NCI-H1694 treated with DMSO at 0.1 percent for 48 hours (cell line): ENCODE measurements at places on chromosomes 6 and 20.

- DNase-seq: no peak
Observed at GRCh38 chr6:169990095-169991030, 238.9 kb downstream of the ERMARD start.

DNA sequence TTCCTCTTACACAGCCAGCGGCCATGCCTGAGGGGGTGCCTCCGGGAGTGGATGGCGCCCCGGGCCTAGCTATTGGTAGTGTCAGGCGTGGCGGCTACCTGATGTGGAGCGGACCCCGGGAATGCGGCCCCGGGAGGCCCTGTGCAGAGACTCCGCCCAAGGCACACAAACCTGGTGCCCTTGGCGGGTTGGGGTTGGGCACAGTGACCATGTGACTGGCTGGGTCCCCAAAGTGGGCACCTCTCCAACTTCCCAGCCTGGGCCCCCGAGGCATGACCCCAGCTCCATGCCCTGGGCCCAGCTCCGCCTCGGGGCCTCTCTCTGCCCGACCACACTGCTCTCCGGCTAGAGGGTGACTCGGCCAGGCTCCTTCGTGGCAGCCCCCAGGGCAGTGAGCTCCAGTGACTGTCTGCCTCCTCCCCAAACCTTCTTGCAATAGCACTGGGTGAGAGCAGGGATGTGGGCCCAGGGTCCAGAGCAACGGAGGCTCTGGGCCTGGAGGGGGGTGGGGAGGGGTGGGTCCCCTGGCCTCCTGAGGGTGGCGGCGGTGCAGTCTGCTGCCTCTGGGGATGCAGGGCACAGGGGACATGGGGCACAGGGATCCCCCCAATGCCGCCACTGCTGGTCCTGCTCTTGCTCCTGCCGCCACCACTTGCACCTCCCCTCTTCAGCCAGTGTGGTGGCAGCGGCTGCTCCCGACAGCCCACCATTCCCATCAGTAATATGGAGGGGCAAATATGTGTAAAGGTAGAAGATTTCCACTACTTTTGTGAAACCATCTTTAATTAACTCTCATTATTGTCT is 942.9 kb upstream of the EPHA7 start:
- DNase-seq: no peak

GRCh38 chr6:31216208-31216898 is 45.9 kb upstream of the POU5F1 start:
- no peak for DNase-seq

GRCh38 chr20:44247586-44248409 is 690 bp downstream of the GDAP1L1 start:
- DNase-seq: no peak

GRCh38 chr20:47982574-47983360 is 197.5 kb upstream of the SULF2 start:
- DNase-seq: no peak

DNA sequence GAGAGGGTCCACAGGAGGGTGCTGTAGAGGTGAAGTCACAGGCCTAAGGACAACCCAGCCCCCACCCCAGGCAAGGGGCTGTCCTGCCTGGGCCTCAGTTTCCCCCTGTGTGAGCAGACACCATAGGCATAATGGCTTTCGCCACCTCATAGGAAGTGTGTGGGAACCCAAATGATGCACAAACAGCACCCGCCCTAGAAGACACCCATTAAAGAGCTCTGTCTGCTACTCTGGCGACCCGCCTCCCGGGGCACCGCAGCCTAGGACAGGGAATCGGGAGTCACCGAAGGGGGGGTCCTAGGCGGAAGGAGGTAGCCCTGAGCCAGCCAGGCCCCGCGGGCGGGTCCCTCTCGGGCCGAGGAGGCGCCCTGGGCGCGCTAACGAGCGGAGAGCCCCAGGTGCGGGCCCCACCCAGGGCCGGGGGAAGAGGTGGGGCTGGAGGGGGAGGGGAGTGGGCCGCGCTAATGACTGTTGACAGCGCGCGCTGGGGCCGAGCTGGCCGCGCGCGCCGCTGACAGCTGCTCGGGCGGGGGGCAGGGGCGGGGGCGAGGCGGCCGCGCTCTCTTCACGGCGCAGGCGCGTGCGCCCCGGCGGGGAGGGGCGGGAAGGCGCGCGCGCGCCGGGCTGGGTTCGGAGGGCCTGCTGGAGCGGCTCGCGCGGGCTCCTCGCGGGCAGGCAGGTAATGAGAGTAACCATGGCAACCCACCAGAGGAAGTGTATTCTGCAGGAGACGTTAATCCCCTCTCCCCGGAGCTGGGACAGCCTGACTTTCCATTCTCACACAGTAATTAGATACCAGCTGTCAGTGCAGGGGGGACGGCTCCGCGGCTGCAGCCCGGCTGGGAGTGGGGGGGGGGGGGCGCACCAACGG is 48.9 kb downstream of the NOL4L start:
- DNase-seq: peak; percentile 89

GRCh38 chr6:28446818-28447511 is 3.7 kb upstream of the ZSCAN23 start:
- DNase-seq: no peak

DNA sequence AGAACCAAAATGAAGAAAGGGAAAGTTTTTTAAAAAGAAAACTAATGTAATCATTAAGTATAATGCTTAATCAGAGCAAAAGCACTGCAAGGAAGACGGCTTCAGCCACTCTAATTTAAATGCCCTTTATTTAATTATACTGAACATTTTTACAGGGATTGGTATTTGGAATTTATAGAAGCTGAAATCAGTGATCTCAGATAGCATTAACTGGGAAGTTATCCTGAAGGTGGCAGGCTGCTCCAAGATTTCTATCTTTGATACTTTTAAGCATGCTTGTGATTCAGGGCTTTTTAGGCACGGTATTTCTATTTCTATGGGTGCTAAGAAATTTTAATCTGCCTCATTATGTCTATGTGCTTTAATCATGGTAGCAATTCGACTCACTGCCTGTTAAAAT is 1.3 kb upstream of the NDUFAF4 start:
- DNase-seq: peak; percentile 45

- DNase-seq: no peak
Observed at GRCh38 chr6:72553531-72554511, 68.0 kb upstream of the KCNQ5 start.

- peak; percentile 74 for DNase-seq
Observed at GRCh38 chr6:20564777-20565176, 30.5 kb downstream of the CDKAL1 start.

DNA sequence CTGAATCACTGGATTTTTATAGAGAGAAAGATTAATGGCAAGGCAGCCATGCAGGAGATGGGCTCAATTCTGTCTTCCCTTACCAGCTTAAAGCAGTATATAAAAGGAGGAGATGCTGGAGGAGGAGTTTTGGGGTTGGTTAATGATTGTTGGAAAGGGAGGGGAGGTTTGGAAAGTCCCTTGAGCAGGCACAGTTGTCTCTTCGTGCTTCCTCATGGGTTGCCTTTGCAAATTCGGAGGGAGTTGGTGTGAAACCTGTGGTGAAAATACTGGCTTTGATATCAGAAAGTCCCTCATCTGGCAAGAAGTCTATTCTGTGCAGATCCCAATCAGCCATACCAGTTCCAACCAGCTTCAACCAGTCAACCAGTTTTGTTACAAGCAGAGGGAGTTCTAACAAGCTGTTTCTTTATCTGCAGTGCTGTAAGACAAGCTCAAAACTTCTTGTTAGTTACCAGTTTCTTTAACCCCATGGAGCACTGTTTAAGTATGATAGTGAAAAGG is 107.0 kb downstream of the HIVEP1 start:
- DNase-seq: no peak

DNA sequence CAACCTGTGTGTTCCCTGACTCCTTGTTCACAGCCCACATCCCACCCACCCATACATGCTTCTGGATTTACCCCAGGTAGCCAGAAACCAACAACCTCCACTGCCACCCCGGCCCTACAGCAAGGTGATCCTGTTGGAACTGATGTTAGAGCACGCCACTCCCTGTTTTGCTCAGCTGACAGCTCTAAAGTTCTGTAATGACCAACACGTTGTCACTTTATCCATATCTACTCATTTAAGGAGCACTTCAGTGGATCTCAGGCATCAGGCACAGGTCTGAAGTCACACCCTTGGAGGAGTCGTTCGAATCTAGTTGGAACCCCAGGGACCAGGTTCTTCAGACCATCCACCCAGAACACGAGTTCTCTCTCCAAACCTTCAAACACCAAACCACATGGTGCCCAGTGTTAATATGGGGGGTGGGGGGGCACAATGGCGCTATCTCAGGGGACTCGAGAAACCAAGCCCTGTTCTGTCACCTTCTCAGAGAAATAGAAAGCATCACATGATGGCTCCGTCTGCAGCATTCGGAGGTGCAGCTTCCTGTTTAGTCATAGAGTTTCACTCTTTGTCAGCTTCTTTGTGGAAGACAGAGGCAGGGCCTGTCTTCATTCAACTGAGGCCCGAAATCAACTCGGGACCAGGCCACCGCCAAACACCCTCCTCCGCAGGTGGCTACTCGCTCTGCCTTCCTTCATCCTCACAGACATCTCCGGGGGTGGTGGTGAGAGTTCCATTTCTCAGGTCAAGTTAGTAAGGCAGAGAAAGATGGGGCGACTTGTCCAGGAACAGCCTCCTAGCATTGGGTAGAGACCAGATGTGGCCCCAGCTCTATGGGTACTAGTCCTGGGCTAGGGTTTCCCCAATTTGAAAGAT is 142.2 kb downstream of the NFATC2 start:
- DNase-seq: no peak

DNA sequence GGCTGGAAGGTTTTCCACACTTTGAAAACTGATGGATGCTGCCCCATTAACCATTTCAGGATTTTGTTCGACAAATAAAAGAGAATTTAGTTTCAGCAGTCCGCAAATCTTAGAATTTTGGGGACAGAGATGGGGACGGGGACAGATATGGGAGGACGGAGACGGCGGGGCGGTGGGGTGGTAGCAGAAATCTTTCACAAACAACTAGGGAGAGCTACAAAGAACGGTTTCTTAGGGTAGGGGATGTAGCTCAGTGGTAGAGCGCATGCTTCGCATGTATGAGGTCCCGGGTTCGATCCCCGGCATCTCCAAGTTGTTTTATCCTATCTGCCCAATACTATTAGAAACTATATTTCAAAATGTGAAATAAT is 15.1 kb downstream of the HMGN4 start:
- peak; percentile 74 for DNase-seq

DNA sequence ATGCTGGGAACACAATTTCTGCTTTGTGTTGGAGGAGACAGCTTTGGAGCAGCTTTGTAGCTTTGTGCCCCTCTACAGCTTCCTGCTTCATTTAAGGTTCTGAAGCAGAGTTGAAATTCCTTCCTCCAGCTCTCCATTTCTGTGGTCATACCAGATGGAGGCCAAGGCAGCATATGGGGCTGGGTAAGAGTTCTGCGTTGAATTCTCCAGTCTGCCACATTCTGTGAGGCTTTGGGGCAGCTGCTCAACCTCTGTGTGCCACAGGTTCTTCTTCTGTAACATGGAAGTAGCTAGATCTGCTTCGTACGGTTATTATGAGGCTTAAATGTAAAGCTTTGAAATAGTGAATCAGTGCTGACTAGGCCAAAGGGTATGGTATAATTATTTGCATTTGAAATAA is 2.9 kb upstream of the TRIM26 start:
- no peak for DNase-seq

DNA sequence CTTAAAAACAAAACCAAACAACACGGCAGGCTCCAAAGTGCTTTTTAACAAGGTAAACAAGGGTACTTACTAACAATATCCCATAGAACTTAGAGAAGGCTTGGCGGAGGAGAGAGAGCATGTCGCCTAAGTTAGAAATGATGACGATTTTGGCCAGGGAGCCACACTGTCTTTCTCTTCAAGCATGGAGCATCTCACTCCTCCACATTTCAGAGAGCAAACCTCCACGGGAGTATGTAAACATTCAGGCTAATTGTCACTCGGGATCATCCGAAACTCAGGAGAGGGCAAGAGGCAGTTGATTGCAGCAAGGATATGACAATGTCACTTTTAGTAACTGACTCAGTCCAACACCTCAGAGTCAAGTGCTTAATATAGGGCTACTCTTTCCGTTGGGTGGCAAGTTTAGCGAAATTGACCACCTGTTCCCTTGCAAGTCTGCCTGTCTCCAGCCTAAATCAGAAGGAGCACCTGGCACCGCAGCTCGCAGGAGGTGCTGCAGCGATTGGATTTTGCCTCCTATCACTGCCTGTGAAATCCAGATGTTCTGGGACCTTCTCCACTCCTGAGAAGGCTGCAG is 65.8 kb upstream of the RPS6KA2 start:
- no peak for DNase-seq

DNA sequence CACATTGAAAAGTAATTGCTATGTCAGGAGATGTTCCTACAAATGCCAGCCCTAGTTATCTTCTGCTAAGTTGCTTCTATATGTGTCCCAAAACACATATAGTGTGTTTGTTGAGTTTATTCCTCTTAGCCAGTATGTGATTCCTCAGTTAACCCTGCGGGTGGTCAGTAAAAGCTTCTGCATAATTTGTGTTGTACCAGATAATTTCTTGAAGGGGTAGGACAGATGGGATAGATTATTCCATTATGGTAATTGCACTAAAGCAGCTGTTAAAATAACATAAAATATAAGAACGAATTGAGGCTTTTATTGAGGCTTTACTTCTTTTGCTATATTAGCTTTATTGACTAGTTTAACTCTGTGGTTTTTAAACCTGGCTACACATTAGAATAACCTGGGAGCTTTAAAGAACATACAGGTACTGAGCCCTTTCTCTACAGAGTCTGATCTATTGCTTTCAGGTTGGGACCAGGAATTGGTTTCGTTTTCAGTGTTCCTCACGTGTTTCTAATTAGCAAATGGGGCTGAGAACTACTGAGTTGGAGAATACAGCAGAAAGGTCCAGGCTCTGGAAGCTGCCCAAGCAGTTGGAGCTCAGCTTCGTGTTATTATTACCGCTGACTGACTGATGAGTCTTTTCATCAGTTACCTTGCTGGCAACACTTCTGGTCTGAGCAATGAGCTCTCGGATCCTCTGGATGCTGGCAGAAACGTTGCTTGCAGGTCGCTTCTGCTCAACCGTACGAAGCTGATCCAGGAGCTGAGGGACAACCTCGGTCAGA is 56.9 kb downstream of the FAM229B start:
- peak; percentile 91 for DNase-seq

DNA sequence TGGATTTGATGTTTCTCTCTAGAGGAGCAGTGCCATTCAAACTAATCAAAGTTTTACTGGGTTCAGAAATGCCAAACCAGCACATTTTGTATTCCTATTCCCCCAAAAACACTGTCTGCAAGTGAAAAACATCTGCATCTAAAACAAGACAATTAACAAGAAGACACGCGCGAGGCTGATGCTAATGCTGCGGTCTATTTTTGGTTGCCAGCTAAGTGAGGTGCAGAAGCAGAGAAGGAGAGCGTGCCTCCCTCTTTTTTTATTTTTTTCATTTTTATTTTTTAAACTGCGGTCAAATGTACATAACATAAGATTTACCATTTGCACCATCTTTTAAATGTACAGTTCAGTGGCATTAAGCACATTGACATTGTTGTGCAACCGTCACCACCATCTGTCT is 641.1 kb downstream of the DHX35 start:
- DNase-seq: no peak

DNA sequence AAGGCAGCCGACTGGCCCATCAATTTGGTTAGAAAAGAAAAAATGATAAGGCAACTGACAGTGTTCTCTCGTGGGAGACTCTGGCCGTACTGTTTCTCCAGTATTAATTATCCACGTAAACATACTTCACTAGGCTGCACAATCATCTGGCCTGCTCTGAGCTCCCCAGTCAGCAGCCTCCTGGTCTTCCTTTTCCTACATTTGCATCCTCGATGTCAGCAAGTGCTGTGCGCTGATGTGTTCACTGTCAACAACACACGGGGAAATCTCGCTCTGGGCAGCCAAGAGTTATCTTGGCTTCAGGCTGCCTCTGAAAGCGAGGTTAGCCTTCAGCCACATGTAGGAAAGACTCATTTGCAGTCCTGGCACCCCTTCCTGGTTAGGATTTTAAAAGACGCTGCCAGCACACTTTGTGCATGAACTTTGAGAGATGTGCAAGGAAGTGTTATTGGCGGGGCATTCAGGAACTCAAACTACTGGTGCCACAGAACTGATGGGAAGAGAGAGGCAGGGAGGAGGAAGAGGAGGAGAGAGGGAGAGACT is 460.5 kb upstream of the ARID1B start:
- DNase-seq: no peak
